ENCODE measurements at places on chromosomes 5 and 9.

- DNase-seq: no peak
Observed at GRCh38 chr9:75169623-75170022, 81.3 kb downstream of the OSTF1 start.

- DNase-seq: peak; percentile 98
Observed at GRCh38 chr5:179265514-179266290, 79.6 kb downstream of the ADAMTS2 start.

DNA sequence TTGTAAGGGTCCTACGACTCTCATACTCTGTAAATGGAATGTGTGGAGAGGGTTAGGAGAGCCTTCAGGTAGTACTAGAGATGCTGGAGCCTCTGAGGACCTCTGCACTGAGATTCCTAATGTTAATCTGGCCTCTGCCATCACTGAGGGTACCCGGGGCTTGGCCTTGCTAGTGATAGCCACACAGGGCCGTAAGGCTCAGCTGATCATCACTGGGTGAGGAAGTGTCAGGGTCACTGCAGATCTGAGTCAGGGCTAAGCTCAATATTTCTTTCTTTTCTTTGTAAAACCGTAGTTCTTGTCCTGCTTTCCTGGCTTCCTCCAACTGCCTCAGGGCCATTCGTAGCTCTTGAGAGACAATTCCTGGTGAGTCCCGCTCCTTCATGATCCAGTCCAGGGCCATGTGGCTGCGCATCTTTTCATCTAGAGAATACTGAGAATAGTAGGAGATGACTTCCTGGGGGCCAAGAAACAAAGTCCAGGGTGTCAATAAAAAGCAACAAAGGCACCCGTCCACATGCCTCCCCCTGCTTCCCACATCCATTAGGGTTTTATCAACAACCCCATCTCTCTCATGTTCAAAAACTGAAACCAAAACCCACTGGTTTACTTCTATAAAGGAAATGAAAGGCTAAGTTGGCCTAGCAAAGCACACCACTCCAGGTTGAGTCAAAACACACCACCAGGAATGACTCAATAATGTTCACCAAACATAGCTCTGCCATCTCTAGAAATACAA is 47.7 kb downstream of the LIX1 start:
- no peak for DNase-seq

DNA sequence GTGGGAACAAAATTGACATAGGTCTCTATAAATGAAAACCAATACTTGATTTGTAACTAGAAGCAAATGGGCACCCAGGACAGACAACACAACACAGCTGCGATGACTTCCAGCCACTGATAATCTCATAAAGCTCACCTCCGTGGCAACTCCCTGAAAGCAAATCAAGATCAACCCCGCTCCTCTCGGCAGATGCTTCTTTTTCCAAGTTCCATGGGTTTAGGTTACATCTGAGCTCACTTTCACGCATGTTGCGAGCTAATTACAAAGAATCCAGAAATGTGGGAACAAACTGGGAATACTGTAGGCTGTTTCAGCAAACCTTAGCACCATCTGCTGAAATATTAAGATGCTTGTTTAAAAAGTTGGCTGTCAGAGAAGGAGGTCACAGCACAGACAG is 153.9 kb downstream of the ELAVL2 start:
- no peak for DNase-seq

DNA sequence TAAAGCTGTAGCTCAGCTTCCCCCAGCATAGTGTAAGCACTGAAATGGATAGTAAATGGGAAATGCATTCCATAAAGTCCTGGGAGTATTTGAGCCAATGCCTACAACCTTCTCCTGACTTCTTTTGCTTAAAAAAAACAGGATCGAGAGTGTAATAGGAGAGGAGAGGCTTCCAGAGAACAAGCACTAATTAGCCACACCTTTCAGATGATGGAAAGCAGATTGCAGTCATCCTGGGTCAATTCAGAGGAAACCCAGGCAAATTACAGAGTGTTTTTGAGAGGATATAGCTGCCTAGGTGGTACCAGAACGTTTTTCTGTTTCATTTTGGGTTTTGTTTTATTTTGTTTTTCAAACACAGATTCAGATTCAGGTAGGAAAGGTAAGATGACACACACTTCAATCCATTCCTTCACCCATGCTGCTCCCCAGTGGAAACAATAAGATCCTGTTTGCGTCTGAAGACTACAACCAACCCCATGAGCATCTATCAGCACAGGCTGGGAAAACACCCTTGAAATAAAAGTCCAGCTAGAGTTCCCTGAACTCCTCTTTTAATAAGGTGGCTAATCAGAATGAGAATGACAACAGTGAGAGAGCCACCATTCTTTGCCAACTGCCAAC is 95.6 kb downstream of the RFK start:
- no peak for DNase-seq

DNA sequence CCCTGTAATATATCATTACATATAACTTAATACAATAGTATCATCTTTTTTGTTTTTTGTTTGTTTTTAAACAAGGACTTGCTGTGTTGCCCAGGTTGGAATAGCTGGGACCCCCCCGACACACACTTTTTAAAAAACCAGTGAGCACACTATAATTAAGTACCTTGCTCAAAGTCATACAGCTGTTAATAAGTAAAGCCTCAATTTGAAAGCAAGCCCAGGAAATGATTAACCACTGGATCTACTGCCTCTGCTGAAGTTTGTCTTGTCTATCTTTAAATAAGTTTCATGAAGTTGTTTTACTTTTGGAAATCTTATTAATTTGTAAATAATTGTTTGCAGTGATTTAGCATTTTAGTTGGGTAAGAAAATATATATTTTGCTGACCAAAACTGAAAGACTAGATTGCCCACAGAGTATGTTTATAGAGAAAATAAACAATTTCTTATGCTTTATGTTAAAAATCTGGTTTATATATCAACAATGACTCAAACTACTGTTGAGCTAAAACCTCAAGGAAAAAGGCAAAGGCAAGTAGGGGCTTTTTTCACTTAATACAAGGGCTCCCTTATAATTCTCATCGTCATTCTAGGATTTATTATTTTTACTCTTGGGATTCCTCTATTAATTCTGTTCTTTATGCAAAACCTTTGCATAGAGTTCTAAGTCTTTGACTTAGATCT is 5.8 kb upstream of the CARNMT1 start:
- DNase-seq: no peak

GRCh38 chr5:81572201-81572600 is 178.3 kb upstream of the ACOT12 start:
- no peak for DNase-seq

- no peak for DNase-seq
Observed at GRCh38 chr5:65305913-65306312, 175.8 kb downstream of the ADAMTS6 start.

GRCh38 chr9:38356851-38357250 is 35.7 kb upstream of the ALDH1B1 start:
- DNase-seq: no peak

DNA sequence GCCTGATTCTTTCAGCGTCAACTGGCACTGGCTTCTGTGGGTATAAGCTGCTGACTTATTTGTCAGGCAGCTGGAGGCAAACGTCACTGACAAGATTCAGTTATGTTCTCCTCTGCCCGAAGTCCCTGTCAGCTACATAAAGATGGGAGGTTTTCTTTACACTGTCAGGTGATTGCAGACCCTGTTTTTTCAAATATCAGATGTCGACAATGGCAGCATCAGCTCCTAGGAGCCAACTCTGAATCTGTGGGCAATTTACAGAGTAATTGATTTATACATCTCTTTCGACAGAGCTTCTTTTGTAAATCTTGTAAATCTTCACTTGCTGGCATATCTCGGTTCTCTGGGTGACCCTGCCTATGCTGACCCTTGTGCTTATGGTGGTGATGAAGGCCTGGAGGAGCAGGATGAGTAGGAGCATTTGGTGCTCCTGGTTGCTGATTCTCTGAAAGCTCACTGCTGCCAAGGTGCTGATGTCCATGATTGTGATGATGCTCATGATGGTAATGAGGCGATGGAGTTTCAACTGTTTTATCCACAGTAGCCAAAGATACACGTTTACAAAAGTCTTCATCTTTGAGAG is 10.9 kb downstream of the SELENOP start:
- DNase-seq: no peak

GRCh38 chr5:116395226-116395625 is 179.4 kb downstream of the SEMA6A start:
- no peak for DNase-seq

DNA sequence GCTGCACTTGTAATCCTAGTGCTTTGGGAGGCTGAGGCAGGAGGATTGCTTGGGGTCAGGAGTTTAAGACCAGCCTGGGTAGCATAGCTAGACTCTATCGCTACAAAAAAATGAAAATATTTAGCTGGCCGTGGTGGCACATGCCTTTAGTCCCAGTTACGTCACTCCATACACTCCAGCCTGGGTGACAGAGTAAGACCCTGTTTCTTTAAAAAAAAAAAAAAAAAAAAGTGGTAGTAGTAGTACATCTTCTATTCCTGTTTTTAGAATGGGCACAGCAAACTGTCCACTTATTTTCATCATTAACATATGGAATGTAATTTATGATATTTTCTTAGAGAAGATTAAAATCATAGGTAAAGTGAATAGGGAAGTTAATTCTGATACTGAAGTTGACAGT is 48.2 kb downstream of the TRIO start:
- no peak for DNase-seq

DNA sequence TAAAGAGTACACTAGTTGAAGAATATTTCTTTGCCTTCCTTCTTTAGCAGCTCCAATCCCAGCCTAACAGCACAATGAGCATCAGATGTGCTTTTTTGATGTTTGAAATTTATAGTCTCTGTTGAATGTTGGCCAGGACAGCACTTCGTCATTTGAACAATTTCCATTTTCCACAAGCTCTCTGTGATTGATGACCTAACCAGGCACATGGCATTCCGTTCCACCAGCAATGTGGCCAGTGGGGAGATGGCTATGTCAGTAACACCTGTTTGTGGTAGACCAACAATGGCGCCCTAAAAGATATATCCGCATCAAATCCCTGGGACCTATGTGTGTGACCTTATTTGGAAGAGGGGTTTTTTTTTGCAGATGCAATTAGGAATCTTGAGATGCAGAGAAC is 66.8 kb downstream of the PALM2AKAP2 start:
- no peak for DNase-seq

GRCh38 chr5:74288448-74289108 is 351.9 kb downstream of the ENC1 start:
- DNase-seq: no peak

DNA sequence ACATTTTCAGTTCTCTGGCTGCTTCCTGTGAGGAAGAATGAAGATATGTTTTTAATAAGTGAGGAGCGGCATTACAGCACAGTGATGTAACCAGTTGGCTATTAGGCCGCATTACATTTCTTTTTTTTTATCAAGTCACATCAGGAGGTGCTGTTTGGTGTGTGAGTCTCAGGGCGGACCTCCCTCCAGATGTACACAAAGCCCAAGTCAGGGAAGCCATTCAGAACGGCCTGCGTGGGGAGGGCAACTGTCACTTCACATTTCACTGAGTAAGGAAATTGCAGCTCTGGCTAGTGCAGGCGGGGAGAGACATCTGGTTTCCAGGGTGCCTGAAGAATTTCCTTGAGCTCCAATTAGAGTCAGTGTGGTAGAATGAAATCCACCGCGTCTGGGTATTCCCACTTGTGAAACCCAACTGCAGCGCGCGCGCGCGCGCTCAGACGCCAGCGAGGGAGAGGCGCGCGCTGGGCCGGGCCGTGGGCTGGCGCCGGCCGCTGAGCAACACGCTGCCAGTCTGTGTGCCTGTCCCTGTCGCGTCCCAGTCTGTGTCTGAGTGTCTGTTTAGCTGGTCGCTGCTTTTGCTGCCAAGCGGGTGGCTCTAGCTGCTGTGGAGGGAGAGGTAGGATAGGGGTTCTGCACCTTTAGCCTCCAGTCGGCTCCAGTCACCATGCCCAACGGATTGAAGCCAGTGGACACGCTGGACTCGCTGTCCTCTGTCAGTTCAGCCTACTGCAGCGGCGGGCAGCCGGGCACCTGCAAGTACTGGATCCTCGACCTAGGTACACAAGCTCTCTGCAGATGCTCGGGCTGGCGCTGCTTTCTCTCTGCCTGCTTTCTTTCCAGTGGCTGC is 140.8 kb upstream of the OTULINL start:
- DNase-seq: no peak
